ENCODE measurements at places on chromosomes 6 and 20.

DNA sequence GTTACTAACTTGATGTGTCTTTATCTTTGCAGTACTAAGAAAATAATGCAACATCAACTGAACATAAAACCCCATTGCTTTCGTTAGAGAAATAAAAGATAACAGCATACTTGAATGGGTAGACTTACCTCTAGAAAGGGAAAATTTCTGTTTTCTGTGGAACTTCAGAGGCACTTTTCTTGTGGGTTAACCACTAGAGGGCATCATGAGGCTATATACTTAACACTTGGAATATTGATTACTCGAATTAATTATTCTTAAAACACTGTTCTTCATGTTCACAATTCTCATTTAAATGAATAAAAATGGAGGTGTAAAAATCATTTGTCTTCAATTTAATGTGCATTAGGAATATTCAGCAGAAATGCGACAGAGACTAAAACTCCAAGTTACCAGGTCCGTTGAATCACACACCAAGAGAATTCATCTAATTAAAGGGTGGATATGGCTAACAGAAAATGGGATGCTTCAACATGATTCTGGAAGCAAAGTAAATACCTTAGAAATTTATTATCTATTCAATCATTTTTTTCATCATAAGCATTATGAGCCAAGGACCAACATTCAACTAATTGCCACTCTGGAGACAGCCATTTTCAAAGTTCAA, 330.8 kb upstream of the PREP start:
- peak; percentile 39 for DNase-seq

- no peak for DNase-seq
Measured at GRCh38 chr20:9220874-9221547, 152.1 kb downstream of the PLCB4 start.

DNA sequence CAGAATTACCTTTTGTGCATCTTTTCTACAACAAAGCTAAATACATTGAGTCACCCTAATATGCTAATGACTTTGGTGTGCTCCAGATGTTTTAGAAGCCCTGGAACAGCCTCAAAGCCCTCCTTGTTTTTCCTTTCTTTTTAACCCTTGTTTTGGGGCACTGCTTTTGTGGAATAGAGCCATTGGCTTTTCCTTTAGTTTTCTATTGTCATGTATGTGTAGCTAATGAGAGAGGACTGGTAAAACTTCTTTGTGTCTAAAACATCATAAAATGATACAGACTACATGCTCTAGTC, 158.8 kb downstream of the JARID2 start:
- DNase-seq, result no peak

DNA sequence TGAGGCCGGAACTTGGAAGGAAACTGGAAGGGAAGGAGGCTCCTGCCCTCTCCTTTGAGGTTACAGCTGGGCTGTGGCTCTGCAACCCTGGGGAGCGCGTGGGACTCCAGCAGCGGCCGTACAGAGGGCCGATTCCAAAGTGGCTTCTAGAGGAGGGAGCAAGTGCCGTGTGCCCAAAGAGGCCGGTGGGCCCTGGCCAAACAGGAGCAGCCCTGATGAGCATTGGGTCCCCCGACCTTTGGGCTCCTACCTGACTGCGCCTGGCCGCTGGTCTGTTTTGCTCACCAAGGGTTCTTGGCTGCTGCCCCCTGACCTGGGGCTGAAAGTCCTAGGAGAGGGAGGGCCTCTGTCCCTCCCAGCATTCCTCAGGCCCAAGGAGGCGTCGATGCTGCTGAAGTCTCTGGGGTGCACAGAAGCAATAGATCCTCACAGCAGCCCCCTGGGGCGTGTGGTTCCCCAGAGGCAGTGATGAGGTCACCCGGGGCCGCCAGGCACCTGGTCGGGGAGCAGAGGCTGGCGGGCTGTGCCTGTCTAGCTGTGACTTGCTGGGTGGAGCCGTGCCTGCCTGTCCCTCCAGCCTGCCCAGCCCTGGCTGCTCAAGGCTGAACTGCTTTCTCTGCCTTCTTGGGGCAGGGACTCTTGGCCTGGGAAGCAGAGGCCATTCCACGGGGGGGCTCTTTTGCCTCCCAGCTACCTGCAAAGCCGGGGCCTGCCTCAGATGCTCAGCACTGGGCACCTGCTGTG, 9.8 kb downstream of the RBM38 start:
- DNase-seq, result no peak

GRCh38 chr6:124983383-124984083, 21.3 kb downstream of the RNF217 start:
- no peak for DNase-seq

- no peak for DNase-seq
Measured at GRCh38 chr20:24953621-24954133, 4.6 kb downstream of the CST7 start.

- DNase-seq, result no peak
Measured at GRCh38 chr6:51495610-51496396, 591.6 kb downstream of the PKHD1 start.

GRCh38 chr6:139919107-139920026, 544.9 kb upstream of the CITED2 start:
- no peak for DNase-seq

GRCh38 chr6:24788031-24788665, 10.6 kb downstream of the ARMH2 start:
- no peak for DNase-seq

DNA sequence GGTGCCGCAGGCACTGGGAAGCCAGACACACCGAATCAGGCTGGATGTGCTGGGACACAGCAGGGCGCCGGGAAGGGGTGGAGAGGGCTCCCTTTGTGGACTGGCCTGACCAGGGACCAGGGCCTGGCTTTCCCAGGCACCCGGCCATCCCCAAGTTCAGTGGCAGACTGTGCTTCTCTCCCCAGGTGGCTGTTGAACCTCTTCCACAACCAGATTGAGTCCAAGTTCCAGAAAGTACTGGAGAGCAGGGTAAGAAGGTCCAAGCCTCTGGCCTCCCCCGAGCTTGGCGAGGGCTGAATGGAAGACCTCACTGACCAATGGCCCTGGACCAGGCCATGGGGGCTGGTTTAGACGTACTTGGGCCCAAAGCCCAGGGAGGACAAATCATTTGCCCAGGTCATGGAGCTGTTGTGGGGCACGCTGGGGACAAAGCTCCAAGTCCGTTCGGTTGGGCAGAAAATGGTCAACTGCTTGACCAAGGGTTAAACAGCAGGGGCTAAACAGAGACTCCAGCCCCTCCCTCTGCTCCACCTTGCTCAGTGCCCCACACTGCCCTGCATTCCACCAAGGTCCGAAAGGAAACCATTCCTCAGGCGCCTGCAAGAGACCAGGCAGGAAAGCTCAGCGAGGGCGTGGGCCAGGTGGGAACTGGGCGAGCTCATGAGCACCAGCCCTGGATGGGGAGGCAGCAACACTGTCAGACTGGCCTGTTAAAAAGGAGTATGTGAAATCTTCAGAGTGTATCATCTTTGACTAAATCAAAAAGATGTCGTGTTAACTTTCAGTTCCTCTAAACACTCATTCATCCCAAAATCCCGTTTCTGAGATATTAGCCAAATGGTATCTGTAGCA, 9.1 kb downstream of the LBP start:
- DNase-seq, result peak; percentile 15

GRCh38 chr6:54801669-54802068, 44.9 kb upstream of the FAM83B start:
- no peak for DNase-seq

GRCh38 chr20:44725837-44726236, 10.7 kb downstream of the CCN5 start:
- no peak for DNase-seq

DNA sequence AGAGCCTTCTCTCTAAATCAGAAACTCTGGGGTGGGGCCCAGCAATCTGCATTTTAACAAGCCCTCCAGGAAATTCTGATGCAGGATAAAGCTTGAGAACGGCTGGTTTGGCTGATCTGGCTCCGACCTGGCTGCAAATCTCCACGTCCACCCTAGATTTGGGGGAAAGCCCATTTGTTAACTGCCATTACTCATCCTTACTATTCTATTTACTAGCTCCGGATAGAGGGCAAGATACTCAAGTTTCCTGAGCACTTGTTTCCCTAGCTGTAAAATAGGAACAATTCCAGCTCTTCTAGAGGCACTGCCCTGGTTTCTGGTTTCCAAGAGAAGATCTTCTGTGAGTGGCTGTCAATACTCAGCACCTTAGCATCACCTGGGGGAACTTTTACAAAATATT, 44.4 kb downstream of the DAAM2 start:
- no peak for DNase-seq

DNA sequence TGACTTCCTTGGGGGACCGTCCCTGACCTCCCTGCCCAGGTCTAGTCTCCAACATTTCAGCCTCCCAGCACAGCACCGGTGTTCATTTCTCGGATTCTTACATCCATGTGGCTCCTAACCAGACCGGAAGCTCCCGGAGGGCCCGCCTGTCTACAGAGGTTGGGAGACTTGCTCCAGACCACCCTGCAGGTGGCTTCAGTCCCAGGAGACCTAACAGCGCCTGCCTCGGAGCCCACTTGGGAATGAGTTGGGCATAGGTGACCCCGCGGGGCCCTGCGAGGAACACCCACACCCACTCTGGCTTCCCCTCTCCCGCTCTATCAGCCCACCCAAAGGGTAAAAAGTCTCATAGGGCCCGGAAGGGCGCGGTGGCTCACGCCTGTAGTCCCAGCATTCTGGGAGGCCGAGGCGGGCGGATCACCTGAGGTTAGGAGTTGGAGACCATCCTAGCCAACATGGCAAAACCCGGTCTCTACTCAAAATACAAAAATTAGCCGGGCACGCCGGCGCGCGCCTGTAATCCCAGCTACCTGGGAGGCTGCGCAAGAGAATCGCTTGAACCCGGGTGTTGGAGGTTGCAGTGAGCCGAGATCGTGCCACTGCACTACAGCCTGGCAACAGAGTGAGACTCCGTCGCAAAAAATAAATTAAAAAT, 5.4 kb downstream of the DPPA5 start:
- no peak for DNase-seq

- DNase-seq, result no peak
Measured at GRCh38 chr6:17562636-17563035, 37.5 kb upstream of the FAM8A1 start.

GRCh38 chr6:10073341-10073740, 341.5 kb downstream of the TFAP2A start:
- DNase-seq, result no peak

- DNase-seq, result no peak
Measured at GRCh38 chr6:5353971-5354370, 92.7 kb downstream of the FARS2 start.

DNA sequence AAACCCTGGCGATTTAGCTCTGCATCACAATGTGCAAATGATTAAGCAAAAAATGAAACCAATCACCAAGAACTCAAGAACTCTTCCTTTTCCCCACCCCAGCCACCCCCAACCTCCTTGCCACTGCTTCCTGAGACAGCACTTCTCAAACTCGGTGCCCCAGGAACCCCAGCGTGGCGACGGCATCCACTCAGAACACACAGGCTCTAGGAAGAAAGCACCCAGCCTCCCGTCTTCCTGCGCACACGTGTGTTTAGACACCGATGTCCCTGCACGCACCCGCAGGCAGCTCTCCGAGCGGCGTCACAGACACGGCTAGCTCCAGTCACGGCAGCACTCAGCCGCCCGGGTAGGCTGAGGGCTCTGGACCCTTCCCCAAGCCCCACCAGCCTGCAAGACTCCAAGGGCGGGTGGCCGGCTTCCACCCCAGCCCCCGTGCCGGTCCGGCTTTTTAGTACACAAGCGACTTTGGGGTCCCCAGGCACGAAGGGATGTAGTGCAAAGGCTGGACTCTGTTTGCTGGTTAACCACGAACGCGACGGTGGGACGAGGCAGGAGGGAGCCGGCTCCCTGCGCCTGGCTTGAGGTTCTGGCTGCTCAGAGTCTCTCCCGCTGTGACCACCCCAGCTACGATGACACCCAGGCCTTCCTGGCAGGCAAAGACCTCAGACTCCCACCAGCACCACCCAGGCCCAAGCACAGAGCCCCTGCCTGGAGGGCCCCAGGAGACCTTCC, 51.9 kb downstream of the KCNQ2 start:
- no peak for DNase-seq

DNA sequence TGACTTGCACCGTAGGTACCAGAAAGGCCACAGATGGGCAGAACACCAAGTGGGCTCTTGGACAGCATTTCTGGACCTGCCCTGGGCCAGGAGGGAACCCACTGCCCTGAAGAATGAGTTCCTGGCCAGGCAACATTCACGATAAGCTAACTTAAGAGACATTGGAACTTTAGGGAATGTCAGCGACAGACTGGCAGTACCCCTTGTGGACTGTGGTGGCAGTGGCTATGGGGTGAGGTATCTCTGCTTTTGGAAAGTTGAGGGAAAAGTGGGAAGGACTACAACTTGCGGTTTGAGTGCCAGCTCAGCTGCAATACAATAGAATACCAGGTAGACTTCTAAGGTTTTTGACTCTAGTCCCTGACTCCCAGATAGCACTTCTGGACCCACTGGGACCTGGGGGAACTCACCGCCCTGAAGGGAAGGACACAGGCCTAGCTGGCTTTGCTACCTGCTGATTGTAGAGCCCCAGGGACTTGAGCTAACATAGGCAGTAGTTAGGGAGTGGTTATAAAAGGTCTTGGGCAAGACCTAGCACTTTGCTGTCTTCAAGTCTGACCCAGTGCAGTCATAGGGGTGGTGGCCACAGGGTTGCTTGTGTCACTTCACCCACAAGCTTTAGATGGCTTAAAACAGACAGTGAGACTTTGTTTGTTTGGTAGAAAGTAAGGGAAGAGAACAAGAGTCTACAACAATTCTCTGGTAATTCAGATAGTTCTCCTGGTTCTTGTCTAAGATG, 617.6 kb downstream of the COL12A1 start:
- no peak for DNase-seq

- DNase-seq, result no peak
Measured at GRCh38 chr6:73791336-73791735, 95.3 kb downstream of the CD109 start.

GRCh38 chr20:33604084-33604990, 57.8 kb upstream of the C20orf144 start:
- no peak for DNase-seq

GRCh38 chr6:160735523-160735922, 33.5 kb downstream of the PLG start:
- no peak for DNase-seq

- DNase-seq, result no peak
Measured at GRCh38 chr6:152068622-152069261, 261.3 kb downstream of the ESR1 start.

GRCh38 chr20:53032478-53032932, 60.3 kb downstream of the TSHZ2 start:
- DNase-seq, result no peak

DNA sequence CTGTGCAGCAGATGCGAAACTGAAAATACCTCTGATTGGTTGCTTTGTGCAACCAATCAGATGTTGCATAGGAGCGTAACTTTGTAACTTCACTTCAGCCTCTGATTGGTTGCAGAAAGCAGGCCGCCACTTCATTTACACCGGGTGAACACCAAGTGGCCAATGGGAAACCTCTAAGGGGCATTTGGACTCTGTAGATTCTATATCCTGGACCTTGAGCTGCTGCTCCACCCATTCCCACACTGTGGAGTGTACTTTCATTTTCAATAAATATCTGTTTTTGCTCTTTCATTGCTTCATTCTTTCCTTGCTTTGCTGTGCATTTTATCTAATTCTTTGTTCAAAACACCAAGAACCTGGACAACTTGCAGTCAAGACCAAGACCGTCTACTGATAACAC, 14.1 kb upstream of the NXT1 start:
- DNase-seq, result no peak

- DNase-seq, result no peak
Measured at GRCh38 chr6:169709293-169709692, 7.4 kb downstream of the C6orf120 start.
